Hematopoietic multipotent progenitor cell treated with erythropoietin and hydrocortisone succinate and interleukin-3 and kit ligand, for 4 days (in vitro differentiated cells): ENCODE measurements at places on chromosomes 7 and 10.

DNA sequence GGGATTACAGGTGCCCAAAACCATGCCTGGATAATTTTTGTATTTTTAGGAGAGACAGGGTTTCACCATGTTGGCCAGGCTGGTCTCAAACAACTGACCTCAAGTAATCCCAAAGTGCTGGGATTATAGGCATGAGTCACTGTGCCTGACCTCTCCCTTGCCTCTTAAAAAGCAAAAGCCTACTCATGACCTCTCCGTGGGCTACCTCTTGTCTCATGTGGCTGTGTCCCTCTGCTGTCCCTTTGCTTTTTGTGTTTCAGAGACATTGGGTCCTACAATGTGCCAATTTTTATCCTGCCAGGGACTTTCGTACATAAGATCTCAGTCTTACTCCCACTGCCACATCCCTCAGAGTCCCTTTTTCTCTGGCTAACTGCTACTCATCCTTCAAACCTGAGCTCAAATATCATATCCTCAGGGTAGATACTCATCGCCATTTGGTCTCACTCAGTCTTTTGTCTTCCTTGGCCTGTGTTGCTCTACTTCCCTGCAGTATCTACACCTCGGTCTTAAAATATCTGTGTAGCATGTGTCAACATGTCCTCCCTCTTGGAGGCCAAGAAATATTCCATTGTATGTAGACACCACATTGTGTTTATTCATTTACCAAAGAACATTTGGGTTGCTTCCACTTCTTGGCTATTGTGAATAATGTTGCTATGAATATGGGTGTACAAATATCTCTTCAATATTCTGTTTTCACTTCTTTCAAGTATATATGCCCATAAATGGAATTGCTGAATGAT lies 465.0 kb upstream of the KLF6 start:
- no peak for DNase-seq

DNA sequence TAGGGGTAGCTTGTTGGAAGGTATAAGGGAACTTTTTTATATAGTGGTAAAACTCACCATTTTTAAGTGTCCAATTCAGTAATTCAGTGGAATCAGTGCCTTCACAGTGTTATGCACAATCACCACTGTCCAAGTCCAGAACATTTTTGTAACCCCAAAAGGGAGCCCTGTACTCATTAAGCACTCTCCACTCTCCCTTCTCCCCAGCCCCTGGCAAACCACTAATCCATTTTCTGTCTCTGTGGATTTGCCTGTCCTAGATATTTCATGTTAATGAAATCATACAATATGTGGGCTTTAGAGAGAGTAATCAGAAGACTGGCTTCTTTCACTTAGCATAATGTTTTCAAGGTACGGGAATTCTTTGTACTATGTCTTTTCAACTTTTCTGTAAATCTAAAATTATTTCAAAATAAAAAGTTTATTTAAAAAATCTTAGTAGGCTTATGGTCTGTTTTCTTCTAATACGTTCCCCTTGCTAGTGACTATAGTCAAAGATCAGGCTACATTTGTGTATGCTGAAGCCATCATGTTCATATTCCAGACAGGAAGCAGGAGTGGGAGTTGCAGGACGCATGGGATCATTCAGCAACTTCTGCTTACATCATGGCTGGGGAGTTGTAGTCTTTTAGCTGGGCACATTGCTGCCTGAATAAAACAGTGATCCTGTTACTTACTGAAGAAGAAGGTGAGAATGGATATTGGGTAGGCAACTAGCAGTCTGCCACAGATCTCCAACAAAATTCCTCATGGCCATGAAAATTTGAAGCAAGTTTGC lies 35.4 kb upstream of the TAX1BP1 start:
- DNase-seq = no peak

DNA sequence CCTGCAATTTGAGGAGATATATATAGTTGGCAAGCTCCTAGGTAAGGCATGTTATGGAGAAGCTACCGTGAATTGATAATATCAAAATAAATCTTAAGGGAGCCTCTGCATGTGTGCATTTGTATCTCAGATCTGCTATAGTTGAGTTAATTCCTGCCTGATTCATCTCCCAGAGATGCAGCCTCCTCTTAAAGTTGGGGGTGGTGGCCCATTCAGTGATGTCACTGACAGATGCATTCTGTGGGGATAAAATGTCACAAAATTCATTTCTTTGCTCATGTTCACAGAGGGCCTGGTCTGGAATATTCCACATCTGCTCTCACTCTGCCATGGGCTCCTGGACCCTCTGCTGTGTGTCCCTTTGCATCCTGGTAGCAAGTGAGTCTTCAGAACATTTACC lies 185.8 kb upstream of the PRSS1 start:
- DNase-seq = no peak

- DNase-seq = no peak
Observed at GRCh38 chr10:114483575-114483974, 79.3 kb upstream of the AFAP1L2 start.

GRCh38 chr7:33842150-33842549 lies 63.2 kb upstream of the BMPER start:
- no peak for DNase-seq

DNA sequence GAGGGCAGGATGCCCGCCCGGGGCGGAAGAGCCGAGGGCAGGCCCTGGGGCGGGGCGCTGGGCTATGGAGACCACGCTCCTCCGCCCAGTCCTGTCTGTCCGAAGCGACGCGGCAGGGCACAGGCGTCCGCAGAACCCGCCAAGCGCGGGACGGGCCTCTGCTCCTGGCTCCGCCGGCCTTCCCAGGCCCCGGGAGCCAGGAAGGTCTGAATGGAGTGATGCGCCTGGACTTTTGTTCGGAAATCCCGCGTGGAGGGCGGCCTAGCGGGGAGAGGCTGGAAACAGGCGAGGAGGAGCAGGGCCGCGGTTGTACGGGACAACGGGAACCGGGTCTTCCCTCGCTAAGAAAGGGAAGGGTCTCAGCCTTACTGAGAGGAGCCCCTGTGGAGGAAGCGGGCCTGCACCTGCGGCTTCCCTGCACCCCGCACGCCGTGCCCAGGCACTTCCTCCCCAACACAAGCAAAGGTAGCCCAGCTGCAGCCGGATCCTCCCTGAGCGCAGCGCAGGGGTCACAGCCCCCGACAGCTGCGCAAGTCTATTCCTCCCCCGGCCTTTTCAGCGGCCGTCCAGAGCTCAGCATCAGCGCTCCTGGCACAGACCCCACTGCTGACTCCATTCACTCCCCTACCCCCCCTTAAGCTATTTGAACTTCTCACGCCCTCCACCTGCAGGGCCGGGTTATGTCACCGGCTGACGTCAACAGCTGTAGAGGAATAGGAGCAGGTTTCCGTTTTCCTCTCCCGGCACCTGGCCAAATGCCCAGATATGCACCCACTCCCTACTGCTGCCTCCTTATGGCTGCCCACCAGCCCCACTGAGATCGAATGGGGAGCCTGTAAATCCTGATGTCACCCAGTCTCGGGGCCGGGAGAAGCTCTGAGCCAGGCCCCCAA lies 143.2 kb upstream of the RET start:
- DNase-seq = peak; percentile 37

GRCh38 chr10:89644967-89645741 lies at the start of gene PANK1:
Gene PANK1, minus strand, starts transcription at chr10:89645242. Its CDS starts 351 bp downstream, at chr10:89644891.
- DNase-seq = peak; percentile 88

DNA sequence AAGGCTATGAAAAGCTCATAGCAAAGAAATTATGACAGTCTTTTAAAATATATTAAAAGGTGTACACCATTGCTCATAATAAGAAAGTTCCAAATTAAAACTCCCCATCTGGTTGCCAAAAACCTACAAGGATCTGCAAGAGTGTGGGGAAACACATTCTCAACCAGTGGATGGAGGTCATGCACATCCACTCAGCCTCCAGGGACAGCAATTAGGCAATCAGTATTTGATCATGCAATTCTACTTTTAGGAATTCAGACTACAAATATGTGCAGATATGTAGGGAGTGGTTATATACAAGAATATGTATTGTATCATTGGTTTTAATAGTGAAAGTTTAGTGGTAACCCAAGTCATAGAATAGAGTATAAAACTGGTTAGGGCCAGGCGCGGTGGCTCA lies 157.8 kb downstream of the FGFR2 start:
- DNase-seq = no peak

DNA sequence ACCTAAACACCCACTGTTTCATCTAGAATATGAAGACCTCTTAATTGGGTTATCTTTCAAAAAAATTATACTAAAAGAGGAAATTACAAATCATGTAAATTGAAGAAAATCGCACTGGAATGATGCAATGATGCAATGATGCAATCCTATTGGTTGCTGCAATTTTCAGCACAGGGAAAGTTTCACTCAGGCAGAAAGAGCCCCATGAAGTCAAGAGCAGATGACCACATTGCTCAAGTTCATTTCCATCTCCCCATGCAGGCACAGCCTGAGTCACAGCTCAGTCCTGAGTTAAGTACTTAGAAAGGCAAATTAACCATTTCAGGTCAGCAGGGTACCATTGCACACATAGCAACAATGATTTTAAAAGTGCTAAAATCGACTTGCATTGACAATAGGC lies 180.3 kb upstream of the MYO3A start:
- DNase-seq = peak; percentile 40

GRCh38 chr7:53521638-53522184 lies 486.3 kb downstream of the POM121L12 start:
- DNase-seq = no peak

- no peak for DNase-seq
Observed at GRCh38 chr7:1553512-1554210, 2.3 kb downstream of the TMEM184A start.
